ENCODE measurements at places on chromosomes 12 and 14. TPM values are rescaled to one million over a fixed set of nuclear protein-coding genes. Genes with fewer than 3 reads are reported as not detected.

DNA sequence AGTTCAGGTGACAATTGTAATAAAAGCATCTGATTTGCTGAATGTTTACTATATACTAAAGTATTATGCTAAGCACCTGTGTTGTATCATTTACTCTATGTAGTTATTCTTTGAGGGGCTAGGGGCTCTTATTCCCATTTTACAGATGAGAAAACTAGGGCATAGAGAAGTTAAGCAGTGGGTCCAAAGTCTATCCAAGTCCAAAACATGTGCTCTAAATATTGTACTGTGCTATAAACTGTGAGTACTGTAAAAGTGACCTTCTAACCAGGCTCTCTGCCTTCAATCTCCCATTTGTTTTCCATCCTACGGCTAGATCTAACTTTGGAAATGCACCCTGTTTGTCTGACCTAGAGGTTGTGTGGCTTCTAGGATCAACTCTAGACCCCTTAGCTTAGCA lies 9.0 kb downstream of the ACVR1B start:
- no peak for DNase-seq

The TBPL2 gene
- total RNA-seq, result not detected

The CHGA gene
- total RNA-seq, result not detected

DNA sequence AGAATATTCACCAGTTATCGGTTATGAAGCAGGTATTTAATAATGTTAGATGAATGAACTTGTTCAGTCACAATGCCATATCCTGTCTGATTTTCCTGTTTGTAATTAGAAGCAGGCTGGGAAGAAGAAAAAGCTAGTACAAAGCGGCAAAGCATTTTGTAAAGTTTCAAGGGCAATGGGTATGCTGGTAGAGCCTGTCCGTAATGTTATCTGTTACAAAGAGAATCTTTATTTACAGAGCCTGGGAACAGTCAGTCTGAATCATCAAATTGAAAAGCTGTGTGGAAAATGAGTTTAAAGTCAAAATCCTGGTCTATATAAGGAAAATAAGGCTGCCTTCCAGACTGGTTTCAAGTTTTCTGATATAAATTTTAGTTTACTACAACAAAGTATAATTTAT lies 40.5 kb downstream of the PARP11 start:
- DNase-seq, result no peak
